Stimulated activated CD4-positive, alpha-beta T cell treated with anti-CD3 and anti-CD28 coated beads, Interleukin-4, amount 100 ng/mL, for 24 hours (primary cell): ENCODE measurements at places on chromosomes 4 and X.

DNA sequence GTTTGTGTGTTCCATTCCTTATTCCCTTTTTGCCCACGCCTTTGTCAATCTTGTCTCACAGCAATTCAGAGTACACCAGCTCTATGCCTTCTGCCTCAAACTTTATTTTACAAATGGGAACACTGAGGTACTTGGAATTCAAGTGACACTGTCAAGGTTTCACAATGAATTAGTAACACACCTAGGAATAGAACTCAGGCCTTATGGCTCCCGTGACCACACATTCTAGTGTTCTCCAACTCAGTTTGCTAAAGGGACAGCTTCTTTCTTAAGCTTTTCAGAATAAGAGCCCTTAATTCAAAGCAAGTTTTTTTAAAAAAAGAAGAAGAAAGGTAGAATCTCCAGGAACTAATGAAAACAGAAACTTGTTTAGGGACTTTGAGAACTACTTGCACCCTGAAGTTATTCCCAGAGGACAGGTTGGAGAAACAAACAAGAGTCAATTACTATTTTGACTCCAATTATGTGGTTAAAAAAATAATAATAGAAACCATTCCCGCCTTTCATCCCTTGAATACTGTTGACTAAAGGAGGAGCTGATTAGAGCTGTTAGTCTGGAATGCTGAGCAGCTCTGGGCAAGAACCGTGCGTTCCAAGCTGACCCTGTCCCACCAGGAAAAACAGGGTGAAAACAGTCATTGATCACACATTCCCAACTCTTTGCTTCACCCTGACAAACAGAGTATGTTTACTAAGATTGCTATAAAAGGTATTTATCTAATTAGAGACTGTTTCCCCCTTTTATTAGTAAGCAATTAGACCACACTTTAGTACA, 408.8 kb upstream of the CNKSR2 start:
- DNase-seq: no peak

GRCh38 chr4:114728426-114728825, 129.8 kb downstream of the UGT8 start:
- DNase-seq: no peak

- no peak for DNase-seq
Observed at GRCh38 chrX:43741843-43742573, 85.9 kb downstream of the MAOA start.

GRCh38 chrX:71563921-71564320, 14.3 kb upstream of the GCNA start:
- DNase-seq: no peak

- peak; percentile 58 for DNase-seq
Observed at GRCh38 chrX:107710617-107711391, 64.8 kb downstream of the TSC22D3 start.
